Activated T-cell treated with anti-CD3 and anti-CD28 coated beads for 48 hours (primary cell): ENCODE measurements at places on chromosomes 2 and 18.

GRCh38 chr18:44828080-44828479 is 147.4 kb downstream of the SETBP1 start:
- no peak for DNase-seq

DNA sequence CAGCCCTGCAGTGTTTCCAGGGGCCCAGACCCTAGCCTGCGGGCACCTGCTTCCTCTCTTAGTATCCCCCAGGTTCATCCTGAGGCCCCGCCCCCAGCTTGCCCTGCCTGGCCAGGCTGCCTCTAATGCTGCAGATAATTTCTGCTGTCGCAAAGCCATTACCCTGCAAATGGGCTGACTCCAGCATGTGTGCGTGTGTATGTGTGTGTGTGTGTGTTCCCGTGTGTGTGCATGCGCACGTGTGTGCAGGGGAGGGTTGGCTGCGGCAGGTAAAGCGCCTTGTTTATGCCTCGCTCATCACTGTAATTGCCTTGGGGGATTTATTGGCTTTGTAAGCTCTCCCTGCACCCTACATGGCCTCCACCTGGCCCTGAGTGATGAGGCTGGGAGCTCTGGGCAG is 7.6 kb upstream of the PRSS56 start:
- no peak for DNase-seq

GRCh38 chr2:196399096-196399495 is 227.7 kb upstream of the STK17B start:
- DNase-seq, result no peak

DNA sequence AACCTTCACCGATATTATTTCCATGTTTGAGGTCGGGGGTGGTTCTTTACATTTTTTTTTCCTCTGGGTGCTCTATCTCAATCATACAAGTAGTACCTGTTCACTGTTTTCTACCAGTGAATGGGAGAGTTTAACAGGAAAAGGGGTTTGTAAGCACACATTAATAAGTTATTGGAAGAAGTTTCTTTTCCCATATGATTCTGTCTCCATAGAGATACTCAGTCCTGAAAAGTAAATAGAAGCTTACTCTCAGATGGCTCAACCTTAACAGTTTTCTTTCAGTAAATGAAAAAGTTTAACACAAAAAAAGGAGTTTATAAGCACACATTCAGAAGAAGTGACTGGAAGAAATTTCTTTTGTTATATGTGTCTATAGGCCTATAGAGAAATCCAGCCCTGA is 995.6 kb upstream of the SLC39A10 start:
- DNase-seq, result no peak

DNA sequence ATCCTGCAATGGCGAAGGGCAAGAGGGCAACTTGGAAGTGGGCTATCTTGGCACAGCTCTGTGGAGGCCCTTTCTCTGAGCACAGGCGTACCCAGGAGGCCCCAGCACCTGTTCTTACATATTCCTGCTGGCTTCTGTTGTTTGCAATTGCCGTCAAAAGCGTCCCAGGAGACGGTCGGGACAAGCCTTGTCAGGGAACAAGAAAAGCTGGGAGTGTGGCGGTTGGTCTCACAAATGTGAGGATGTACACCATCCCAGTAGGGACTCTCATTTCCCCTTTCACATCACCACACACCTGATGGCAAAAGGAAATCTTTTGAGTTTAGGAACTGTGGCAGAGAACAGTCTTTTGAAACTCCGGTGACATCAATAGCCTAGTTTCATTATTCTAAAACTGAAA is 94.7 kb upstream of the EFEMP1 start:
- no peak for DNase-seq

- DNase-seq, result no peak
Observed at GRCh38 chr2:41828052-41828643, 219.7 kb upstream of the PKDCC start.

DNA sequence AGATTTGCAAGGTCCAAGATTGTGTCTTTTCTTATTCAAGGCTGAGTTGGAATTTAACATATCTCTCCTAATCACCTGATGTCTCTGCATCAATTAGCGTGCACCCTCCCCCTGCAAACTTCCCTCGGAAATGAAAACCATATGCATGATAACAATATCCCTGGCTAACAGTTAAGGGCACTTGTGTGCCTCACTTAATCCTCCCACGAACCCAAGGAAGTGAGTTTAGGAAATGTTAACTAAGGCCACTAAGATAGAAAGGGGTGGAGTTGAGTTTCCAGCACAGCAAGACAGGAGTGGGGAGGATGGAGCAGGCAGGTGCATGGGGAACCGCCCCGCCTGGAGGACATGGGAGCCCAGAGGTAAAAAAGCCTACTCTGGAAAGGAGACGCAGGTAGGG is 52.4 kb upstream of the PTMA start:
- DNase-seq, result no peak

GRCh38 chr18:67525328-67526099 is 9.0 kb upstream of the DSEL start:
- DNase-seq, result no peak

DNA sequence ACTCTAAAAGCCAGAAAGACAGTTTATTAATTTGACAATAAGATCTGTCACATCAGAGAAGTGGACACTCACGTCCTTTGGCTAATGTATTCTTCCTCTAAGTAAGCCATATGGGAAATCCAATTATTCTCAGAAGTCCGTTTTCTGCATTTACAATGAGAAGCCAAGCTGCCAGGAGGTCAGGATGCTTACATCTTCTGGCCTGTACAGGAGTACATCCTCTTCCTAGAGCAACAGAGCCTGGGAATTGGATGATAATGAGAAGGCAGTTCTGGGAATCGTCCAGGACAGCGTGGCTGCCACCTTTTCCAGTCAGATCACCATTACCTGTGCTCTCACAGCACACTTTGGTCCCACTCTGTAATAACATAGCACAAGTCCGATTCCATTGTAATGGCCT is 5.2 kb downstream of the RAPGEF4 start:
- no peak for DNase-seq

- DNase-seq, result no peak
Observed at GRCh38 chr2:232979871-232980461, 33.1 kb downstream of the NGEF start.

DNA sequence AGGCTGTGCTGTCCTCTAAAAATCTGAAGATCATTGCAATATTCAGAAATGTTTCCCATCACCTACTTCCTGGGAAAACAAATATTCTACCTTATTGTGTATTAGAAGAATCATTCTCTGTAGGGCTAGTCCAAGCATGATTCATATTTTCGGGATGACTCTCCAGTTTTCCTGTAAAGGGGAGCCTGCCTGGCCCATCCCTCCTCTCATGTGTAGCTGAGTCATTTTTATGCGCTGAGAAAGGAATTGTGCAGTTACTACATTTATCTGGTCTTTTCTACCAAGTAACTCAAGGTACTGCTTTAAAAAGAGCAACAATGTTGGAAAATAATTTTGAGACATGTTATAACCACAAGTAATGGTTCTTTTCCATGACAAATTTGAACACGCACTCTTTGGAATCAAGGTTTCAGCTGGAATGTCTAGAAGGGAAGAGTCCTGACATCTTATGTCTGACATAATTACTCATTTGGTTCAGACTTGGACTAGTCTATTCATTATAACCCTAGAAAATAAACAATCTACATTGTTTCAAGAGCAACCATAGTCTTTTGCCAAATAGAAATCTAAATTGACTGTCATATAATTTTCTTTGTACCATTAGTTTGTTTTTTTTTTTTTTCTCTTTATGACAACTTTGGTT is 6.6 kb downstream of the DSG3 start:
- no peak for DNase-seq

- no peak for DNase-seq
Observed at GRCh38 chr2:207064128-207064690, 101.5 kb downstream of the KLF7 start.

DNA sequence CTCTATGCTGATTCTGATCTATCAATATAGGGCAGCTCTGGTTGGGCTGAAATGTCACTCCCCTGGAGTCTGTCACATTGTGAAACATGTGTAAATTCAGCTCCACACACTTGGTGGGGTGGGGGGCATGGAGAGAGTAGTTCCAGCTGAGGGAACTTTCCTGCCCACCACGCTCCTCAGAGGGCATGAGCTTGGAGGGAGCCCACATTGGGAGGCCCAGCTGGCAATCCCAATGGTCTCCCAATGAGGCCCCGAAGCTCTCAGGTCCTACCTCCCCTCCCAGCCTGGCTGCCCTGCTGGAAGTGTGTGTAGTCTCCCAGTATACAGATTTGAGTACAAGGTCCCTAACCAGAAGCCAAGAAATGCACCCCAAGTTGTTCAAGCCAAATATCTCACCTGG is 31.5 kb downstream of the GYPC start:
- no peak for DNase-seq

DNA sequence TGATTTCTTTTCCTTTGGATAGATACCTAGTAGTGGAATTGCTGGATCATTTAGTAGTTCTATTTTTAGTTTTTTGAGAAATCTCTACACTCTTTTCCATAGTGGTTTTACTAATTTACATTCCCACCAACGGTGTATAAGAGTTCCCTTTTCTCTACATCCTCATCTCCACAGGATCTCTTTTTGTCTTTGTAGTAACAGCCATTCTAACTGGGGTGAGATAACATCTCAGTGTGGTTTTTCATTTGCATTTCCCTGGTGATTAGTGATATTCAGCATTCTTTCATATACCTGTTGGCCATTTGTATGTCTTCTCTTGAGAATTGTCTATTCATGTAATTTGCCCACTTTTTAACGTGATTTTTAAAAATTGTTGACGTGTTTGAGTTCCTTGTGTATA is 13.8 kb downstream of the RFTN2 start:
- DNase-seq, result no peak

GRCh38 chr2:177052471-177052870 is 160.1 kb upstream of the HNRNPA3 start:
- no peak for DNase-seq

- no peak for DNase-seq
Observed at GRCh38 chr18:45611943-45612342, 3.3 kb upstream of the SLC14A2 start.

GRCh38 chr18:27540111-27540510 is 355.0 kb upstream of the CHST9 start:
- no peak for DNase-seq

DNA sequence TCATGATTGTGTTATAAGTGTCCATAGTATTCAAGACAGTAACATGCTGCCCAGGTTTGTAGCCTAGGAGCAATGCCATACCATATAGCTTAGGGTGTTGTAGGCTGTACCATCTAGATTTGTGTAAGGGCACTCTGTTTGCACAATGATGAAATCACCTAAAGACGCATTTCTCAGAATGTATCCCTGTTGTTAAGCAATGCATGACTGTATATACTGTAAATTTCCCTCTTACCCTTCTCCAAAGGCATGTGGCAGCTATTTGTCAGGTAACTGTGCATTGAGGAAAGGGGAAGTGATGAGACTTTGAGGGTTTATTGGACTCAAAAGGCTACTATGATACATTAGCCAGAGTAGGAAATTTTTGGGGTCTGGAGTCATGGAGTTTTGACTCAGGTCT is 180.8 kb downstream of the VAPA start:
- DNase-seq, result no peak

DNA sequence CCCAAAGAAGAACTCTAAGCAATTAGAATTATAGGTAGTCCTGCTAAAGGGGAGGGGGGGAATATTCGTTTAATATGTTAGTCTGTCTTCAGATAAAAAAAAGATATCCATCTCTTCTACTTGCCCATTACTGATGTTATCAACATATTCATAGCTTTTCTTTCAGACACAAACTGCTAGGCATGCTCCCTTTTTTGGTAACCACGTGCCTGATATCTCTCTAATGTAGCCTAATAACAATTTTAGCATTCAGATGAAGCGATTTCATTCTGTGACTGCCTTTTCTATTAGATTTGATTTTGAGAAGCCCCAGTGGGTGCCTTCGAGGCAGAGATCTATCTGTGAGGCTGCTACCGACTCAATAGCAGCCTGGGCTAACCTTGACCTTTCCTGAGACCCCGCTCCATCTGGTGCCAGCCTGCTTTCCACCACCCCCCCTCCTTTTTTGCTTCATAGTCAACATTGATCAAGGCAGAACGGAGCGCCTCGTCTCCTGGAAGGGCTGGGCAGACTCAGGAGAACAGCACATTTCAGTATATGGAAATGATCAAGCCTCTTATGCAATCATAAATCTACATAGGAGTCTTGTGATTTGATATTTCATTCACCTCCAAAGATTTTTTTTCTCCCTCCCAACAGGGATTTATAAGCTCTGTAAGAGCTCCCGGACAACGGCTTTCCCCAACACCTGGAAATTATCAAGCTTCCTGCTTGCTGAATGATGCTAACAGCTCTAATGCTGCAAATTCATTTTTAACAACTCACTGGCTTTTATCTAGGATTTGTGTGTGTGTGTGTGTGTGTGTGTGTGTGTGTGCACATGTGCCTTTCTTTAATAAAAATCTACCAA is 14.7 kb upstream of the BCL11A start:
- no peak for DNase-seq

GRCh38 chr2:54864096-54864495 is 140.6 kb downstream of the EML6 start:
- no peak for DNase-seq

GRCh38 chr2:236682651-236683422 is 113.2 kb downstream of the ACKR3 start:
- no peak for DNase-seq

DNA sequence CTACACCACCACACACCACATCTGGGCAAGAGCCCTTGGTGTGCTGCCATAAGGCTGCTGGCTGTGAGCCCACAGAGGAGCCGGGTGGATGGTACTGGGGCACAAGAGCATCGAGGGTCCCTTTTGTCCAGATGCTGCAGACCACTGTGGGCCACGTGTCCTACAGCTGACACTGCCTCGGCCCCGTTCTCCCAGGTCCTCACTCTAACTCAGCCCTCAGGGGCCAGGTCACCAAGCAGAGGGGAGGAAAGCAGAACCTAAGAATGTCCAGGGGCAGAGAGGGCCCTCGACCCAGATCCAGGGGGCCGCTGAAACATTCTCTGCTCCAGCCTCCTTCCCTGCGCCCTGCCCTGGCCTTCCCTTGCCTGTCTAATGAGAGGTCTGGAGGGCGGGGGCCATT is 91.7 kb upstream of the ASB18 start:
- no peak for DNase-seq

GRCh38 chr2:112181571-112182290 is 43.5 kb downstream of the FBLN7 start:
- DNase-seq, result peak; percentile 63

DNA sequence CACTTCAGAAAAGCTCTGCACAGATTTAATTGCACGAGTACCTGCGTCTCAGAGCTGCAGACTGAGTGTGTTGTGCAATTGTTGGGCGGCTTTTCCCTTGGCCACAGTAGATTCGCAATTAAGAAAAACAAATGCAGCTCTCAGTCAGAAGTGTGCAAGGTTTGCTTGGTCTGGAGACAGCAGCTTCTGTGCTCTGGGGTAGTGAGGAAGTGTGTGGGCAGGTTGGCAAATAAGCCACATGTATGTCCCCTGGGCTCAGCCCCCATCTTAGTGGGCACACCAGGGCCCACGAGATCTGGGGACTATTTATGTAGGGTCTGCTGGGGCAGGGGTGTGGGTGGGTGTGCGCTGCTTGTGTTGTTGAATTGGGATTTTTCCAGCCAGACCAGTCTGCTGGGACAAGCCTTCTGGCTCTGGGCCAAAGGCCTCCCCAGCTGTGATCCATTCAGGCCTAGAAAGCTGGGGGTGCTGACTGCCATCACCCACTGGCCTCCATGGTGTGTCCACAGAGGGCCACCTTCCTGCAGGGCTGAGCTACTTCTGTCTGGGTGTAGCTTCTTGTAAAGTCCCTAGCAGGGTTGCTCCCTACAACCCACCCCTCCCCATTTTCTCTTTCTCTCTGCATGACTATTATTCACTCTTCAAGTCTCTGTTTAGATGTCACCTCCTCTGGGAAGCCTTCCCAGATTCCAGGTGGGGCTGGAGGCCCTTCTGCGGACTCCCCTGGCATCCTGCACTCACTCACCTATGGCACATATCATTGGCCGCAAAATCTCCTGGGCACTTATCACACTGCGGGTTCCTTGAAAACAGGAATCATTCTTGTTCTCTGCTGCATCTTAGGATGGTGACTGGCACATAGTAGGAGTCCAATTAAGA is 67.8 kb downstream of the ODC1 start:
- DNase-seq, result no peak
